ENCODE measurements at places on chromosomes 4 and X.

DNA sequence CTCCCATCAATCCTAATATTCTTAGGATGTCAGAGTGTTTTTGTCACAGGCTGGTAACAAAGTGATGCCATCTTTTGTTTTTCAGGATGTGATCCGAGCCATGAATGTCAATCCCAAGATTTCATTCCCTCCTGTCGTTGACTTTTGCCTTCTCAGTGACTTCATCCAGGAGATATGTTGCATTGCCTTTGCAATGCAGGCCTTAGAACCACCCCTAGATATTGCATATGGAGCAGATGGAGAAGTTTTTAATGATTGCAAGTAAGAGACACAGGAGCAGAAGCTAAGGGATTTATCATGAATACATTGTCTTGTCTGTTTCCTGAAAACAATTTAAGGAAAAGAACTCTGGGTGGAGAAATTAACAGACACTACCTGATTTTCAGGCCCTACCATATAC, 28.6 kb downstream of the SPATA18 start:
- no peak for DNase-seq

DNA sequence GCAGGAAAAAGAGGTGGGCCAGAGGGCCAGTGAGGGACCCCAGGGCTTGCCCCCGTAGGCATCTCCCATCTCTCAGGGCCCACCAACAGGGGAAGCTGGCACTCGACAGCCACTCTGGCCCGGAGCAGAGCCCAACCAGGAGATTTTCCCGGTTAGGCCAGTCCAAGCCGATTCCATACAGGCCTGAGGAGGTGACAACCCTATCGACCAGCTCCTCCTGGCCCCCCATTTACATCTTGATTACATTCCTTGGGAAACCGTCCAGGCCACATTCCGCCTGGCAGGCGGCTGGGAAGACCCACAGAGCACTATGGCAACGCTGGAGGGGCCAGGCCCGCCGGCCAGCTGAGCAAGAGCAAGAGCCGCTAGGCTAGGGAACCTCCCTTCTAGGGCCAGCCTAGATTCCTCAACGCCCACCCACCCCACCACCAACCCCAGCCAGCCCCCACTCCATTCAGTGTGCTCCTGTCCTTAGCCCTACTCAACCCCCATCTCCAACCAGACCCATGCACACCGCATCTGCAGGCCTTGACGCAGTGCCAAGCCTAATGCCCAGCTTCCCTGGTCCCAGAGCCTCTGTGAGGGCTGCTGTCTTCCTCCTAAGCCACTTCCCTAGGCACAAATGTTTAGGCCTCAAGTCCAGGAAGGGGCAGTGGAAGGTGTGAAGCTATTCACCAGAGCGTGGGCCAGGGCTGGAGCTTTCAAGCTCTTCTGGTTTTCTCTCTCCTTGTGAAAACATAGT, 161.2 kb downstream of the EFNB1 start:
- DNase-seq, result no peak

DNA sequence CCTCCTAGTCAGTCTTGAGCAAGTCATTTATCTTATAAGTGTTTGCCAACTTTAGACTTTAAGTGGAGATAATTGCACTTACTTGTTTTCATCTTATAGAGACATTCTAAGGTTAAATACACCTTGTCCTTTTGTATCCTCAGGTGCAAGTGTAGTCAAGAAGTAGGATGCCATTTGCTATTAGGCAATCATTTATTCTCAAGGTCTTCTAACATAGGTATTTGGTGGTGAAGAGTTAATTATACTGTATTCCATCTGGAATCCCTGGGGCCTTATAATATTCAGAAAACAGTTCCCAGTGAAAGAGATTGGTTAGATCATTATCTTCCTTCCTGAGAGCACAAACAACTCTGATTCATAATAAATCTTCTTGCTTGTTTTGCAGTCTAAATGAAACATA, 23.7 kb downstream of the SULT1E1 start:
- no peak for DNase-seq

- no peak for DNase-seq
Observed at GRCh38 chr4:123230061-123230460, 166.5 kb upstream of the SPRY1 start.

- no peak for DNase-seq
Observed at GRCh38 chrX:132732236-132732635, 226.2 kb downstream of the HS6ST2 start.

- no peak for DNase-seq
Observed at GRCh38 chrX:69615779-69616456, at the start of gene EDA. TSS of gene EDA (plus strand) at chrX:69616113.

- no peak for DNase-seq
Observed at GRCh38 chrX:151177141-151178027, 1.0 kb downstream of the GPR50 start.
